Foreskin melanocyte (primary cell): ENCODE measurements at places on chromosomes 5 and 9.

DNA sequence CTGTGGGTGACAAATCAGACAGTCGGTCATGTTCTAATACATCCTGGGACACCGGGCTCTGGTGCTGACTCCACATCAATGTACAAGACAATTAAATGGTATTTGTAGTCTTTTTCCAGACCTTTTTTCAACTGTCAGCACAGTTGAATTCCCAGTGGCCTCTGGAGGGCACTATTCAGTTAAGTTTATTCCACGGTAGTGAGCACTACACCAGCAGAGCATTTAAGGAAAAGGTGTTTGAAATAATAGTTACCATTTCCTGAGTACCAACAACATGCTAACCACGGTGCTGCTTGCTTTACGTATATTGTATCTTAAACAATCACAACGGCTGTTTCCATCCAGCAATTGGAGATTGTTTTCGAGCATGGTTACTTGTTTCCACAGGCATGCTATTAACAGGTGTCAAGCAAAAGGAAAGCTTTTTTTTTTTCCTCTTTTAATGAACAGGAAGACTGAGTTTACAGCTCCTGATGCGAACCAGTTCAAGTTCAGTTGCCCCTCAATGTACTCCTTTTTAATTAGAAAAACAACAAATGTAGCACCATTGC is 186.7 kb downstream of the PDZD2 start:
- DNase-seq, result peak; percentile 40

GRCh38 chr9:129626079-129626624 is at the start of gene NTMT1:
Gene NTMT1, plus strand, starts transcription at chr9:129626163. Its CDS starts 6,541 bp downstream, at chr9:129632704.
- DNase-seq, result peak; percentile 67

- no peak for DNase-seq
Observed at GRCh38 chr9:37382161-37382981, 40.1 kb upstream of the GRHPR start.

DNA sequence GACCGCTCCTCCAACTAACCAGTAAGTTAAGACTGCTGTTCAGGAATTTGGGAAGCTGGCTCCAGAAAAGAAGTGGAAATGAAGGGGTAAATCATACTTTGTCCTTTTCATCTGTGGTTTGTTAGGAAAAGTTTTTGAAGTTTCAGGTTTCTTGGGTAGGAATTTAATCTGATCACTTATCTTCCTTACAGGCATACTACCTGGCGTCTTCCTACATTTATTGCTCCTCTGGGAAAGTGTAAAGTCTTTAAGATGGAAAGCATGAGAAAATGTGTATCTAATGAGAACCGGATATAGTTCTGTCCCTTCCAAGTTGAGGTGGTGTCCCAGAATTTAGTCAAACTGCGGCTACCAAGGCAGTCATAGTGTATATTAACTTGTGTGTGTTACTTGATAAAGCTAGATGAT is 1.3 kb downstream of the RASA1 start:
- DNase-seq, result peak; percentile 3

- peak; percentile 29 for DNase-seq
Observed at GRCh38 chr9:33101104-33101951, 24.9 kb upstream of the SMU1 start.

DNA sequence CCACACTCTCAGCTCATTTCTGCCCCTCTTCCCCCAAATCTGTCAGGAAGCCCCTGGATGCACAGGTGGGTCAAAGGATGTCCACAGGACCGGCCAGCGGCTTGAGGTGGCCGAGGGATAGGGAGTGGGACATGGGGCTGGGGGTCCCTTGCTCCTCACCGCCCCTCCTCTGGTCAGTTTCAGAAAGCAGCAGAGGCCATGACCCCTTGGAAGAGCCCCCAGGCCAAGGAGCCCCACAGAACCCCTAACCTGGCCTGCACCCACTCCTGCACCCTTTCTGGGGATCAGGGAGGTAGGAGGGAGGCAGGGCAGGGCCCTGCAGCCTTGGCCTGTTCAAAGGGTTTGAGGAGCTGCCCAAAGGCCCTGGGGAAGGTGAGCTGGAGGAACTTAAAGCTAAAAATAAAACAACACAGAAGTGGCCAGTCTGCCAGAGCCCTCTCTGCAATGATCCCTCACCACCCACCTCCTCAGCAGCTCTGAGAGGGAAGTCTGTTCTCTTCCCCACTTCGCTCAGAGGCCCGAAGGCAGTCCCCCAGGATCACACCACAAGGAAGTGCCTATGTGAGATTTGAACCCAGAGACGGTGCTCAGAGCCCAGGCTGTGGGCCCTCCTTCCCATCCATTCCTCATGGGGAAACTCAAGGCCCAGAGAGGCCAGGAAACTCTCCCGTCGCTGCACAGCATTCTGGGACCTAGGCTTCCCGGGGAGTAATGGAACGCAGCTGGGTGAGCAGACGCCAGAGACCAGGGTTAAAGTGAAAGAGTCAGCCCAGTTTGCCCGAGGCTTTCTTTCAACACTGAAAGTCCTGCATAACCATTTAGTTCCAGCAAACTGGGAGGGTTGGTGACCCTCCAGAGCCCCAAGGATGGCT is 910 bp downstream of the ENG start:
- DNase-seq, result no peak

GRCh38 chr5:72645064-72645846 is 138.0 kb upstream of the ZNF366 start:
- no peak for DNase-seq

DNA sequence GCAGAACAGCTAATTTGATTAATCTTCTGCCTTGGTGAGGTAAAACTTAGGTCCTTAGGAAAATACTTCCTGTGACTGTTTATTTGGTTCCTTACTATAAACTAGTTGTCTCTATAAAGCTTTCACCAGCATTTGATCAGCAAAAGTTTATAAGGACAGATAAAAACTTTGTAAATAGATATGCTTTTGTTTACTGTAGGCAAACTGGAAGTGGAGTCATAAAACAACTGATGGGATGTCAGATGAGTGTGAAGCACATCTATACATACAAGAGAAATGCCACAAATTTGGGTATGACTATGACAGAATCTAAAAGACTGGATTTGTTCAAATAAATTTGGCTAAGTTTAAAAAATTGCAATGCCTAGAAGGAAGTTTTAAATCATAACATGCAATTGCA is 5.5 kb downstream of the PTGER4 start:
- peak; percentile 15 for DNase-seq

- DNase-seq, result no peak
Observed at GRCh38 chr5:97918057-97918456, 735.0 kb upstream of the RIOK2 start.

- DNase-seq, result no peak
Observed at GRCh38 chr5:149313151-149313841, 32.0 kb upstream of the GRPEL2 start.

DNA sequence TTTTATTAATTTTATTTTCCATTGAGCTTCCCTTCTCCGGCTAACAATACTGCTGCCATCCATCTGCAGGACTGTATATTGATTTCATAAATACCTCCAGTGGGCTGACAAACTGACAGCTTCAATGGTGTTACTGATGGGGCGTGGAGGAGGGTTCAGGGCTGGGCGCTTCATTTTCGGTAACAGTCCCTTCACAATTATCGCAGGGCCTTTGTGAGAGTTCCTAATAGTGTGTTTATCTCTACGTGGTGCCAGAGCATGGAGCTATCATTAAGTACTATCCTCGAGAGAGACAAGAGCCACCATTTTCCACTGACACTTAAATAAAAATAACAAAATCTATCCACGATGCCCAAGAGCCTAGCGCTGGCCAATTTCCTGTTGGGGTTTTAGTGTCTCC is 307.0 kb upstream of the PANK3 start:
- DNase-seq, result no peak

GRCh38 chr9:131663288-131663687 is 76.6 kb downstream of the RAPGEF1 start:
- no peak for DNase-seq

DNA sequence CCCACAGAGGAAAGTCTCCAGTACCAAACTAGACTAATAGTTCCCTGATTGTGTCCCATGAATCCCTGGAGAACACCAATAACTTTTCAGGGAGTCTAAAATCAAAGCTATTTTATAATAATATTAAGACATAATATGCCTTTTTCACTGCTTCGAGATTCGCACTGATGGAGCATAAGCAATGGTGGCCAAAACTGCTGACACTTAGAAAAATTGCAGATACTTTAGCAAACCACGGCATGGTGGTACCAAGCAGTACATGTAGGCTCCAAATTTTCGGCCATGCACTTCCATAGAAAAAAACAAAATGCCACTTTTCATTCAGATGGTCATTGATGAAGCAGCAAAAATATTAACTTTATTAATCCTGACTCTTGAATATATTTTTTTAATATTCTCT is 100.3 kb upstream of the PCSK1 start:
- DNase-seq, result no peak

DNA sequence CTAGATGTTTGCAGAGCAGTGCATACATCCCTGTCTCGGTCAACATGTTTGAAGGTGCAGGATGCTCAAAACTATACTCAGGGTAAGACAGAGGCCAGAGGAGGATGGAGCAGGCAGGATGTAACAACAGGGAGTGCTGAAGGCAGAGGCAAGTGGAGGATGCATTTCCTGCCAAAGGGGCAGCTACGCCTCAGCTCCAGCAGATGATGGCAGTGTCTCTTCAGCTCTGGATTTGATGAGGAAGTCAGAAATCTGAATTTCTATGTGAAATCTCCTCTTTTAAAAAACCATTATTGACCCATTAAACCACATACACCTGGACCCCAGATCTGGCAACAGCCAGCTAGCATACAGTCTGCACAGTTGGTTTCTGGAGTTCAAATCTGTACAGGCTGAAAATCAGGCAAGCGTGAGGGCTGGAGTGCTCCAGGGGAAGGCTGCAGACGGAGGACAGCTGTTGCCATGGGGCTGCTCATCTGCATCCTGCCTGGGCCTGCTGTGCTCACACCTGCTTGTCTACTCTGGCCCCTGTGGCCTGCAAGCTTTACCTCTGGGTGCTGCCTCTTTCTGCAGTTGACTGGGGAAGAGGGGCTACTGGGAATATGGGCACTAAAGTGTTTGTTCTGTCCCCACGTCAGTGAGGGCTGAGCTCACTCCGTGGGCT is 152.9 kb upstream of the SLC28A3 start:
- DNase-seq, result no peak

DNA sequence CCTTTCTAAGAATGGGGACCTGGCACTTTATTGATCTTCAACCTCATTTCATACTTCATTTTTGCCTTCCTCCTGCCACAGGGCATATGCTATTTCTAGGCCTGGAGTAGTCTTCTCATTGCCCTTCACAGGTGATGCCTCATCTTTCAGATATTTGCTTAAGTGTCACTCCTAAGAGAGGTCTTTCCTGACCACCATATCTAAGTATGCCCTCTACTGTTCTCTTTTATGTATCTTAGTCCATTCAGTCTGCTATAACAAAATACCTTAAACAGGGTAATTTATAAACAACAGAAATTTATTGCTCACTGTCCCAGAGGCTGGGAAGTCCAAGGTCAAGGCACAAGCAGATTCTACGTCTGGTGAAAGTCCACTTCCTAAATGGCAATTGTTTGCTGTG is 99.1 kb downstream of the ADAMTS6 start:
- DNase-seq, result no peak

DNA sequence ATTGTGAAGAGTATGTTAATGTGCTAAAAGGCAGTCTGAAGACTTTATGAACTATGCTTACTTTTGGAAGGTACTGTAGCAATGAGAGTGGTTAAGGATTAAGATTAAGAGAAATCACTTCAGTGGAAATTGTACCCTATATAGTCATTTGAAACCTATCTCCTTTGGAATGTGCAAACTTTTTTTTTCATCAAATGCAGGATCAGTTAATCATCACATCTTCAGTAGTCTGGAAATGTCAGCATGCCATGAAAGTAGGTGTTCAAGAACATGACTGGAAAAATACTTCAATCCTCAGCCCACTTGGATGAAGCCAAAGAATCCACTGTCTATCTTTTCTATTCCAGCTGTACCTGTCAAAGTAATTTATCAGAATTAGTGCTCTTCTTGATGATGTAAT is 157.8 kb upstream of the TMEM161B start:
- no peak for DNase-seq

- no peak for DNase-seq
Observed at GRCh38 chr9:124084087-124084486, 72.5 kb downstream of the LHX2 start.

DNA sequence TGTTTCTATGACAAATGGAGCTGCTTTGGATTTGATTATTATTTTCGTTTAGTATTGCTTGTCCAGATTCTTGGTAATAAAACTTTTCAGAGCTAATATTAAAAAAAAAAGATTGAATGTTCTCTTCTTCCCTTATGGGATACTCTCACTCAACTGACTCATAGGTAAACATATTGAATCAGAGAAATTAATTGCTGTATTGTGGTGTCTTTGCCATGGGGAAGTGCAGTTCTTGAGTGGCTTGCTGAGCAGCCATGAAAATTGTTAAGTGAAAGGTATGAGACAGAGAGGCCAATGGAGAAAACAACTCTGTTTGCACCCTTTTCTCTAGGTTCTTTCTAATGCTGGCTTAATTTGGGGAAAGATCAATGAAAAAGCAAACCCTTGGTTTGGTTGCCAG is 149.9 kb upstream of the HMHB1 start:
- DNase-seq, result no peak

DNA sequence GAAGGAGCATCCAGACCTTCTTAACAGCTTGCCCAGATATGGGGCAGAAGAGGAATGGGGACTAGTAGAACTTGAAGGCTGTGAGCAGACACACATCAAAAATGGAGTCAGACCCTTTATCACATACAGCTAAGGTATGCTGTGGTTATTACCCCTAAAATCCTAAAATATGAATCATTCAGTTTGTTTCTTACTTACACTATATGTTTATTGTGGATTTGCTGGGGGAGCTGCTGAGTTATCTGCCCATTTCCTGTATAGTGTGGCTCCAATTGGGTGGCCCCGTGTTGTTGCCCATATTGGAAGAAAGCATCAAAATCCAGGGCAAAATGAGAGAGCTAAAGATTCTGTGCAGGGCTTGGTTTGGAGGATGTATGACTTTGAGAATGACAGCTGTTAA is 56.9 kb downstream of the AP3S1 start:
- no peak for DNase-seq

GRCh38 chr5:17260549-17260948 is 43.1 kb downstream of the BASP1 start:
- no peak for DNase-seq

DNA sequence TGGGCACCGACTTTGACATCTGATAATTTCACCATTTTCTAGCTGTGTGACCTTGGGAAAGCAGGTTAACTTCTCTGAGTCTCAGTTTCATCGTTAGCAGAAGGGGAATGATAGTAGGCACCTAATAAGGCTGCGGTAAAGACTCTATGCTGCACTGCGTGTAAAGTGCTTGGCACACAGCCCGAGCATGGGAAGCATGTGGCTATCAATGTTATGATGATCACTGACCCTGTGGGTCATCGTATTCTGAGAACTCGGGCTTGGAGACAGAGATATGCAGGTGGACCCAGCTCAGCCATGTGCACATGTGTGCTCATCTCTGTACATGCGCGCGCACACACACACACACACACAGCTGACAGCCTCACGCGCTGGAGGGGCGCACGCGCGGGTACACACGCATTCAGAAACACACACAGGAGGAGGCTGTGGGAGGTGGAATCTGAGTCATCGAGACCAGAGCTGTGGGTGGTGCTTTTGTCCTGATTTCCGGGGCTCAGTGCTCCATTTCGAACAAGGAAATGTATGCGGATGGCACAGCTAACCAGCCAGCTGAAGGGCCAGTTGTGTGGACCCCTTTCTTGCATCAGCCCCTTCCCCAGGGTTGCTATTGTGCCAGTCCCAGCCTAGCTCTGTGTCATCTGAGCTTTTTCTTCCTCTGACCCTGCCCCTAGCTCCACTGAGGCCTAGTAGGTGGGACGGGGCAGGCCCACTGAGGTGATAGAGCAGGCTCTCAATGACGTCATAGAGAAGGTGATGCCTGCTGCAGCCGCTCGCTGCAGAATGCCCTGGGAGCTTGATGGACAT is 11.1 kb upstream of the ARAP3 start:
- DNase-seq, result no peak
